ENCODE measurements at places on chromosomes 12 and 14.

DNA sequence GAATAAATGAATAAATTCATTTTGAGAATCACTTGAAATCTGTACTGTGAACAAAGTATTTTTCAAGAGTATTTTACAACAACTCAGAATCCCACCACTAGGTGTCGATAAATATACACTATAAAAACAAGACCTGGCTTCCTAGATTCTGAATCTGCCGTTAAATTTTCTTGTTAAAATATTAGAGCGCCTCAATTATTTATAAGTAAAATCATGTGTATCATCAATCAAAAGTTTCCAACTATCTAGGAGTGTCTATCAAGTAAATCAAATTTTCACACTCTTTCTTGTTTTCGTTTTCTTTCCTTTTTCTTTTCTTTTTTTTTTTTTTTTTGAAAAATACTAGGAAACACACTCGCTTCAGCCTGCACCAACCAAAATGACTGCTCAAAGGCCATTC is 179.2 kb upstream of the DCN start:
- DNase-seq = peak; percentile 26

DNA sequence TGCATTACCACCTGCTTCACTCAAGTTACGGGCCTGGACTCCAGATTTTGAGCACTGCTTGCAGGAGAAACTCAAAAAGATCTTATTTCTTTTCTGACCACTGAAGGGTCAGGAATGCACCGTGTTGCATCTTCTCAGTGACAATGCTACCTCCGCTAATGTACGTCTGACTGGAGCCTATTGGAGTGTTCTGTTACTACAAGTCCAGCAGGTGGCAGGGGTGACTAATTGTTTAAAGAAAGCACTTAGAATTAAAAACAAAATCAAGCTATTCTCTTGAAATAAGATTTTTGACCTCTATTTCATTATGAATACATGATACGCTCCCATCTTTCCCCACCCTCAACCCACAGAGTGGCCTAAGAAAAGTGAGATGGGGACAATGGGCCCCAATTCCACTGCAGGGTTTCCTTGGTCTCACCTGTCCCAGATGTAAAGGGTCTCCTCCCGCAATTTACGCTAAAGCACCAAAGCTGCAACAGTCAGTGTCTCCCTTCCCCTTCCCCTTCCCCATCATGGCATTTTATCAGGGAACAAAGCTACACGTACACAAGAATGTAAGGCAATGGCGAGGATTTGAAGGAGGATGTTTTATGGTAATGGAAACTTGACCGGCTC is 2.2 kb downstream of the TBPL2 start:
- DNase-seq = peak; percentile 38

GRCh38 chr12:131105736-131106348 is 152.1 kb downstream of the ADGRD1 start:
- DNase-seq = peak; percentile 68

- no peak for DNase-seq
Measured at GRCh38 chr12:50506753-50507473, 2.1 kb downstream of the DIP2B start.

GRCh38 chr12:805022-805632 is 52.7 kb downstream of the WNK1 start:
- no peak for DNase-seq

- peak; percentile 39 for DNase-seq
Measured at GRCh38 chr14:59465316-59466135, at the start of gene GPR135. Gene GPR135, minus strand, starts transcription at chr14:59465380. Its CDS starts 154 bp downstream, at chr14:59465226.

DNA sequence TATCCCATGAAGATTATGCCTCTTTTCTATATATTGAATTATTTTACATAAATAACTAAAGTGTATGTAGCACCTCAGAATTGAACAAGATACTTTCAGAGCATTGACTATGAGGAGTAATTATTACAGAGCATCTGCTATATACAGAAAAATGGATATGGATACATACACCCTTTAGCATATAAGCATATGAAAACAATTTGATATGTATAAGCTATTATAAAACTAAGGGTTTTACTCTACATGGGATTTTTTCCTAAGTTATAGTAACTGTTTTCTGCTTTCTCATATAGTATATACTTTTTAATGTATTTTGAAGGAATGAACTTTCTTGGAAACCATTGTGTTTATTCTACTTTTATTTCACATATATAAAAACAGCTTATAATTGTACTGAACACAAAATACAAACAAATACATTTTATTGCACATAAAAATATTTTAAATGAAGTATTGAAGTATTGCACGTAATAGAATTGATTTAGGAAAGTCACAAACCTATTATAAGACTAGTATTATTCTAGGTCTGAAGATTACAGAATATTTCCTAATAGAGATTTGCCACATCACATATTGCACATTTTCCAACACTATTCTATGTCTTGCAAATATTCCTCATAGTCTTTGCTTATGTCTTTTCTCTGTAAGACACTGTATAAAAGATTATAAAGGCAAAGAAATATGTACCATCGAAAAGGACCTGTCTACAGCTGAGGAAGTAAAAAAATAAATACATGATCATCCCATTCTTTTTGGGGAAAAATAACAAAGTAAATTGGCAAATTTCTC is 8.4 kb downstream of the CD69 start:
- no peak for DNase-seq

DNA sequence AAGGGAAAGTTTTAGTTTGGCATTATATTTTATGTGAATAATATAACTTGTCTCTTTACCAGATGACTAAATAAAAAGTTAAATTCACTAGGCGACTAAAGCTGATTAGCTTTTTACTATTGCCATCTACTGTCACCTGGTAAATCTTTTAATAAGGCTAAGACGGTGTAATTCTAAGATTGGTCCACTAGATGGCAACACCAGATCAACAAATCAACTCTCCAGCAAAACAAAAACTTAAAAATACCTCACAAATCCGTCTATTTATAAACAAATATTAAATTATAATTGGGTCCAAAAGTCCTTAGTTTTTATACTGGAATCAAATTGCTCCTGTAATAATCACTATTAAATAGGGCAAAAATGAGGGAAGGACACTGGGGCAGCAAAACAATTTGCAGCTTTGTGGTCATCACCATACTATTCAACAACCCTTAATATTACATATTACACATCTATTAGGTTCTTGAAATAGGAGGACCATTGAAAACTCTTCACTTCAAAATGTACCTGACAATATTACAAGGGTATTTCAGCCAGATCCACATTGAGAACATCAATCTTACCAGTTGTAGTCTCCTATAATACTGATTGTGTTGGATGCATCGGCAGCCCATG is 47.9 kb downstream of the GALC start:
- DNase-seq = peak; percentile 41

GRCh38 chr12:49330631-49331379 is 6.2 kb downstream of the C1QL4 start:
- no peak for DNase-seq

GRCh38 chr12:13233830-13234641 is 37.5 kb downstream of the EMP1 start:
- peak; percentile 59 for DNase-seq

GRCh38 chr12:100827901-100828520 is 33.4 kb downstream of the ANO4 start:
- peak; percentile 16 for DNase-seq

- no peak for DNase-seq
Measured at GRCh38 chr12:4477129-4477528, 31.5 kb upstream of the FGF6 start.

DNA sequence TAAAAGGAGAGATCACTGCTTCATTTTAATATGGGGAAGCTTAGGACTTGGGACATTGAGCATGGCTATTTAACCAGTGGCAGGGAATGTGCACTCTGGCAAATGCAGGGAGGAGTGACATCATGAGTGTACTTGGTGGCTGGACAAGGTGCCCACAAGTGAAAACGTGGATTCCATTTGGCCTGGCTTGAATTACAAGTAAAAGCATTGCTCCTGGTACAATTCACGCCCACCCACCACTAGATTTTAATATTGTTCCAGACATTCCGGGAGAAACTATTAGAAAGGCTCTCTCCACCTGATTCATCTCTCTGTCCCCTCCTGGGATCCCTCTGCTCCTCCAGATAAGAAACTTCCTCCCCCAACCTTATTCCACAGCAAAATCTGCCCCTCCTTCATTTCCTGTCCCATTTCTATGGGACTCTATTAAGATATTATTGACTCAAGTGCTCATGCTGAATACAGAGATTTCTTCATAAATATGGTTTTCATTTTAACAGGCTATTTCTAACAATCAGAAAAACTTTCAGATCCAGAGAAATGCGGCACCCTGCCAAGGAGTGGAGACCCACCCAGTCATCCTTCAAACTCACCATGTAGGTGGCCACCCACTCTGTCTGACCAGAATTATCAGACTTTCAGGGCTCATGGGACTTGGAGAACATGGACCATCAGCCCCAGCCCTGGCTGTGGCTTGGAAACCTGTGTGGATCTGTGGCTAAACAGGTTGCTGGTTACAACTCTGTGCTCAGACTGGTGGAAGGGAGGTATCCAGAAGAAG is 43.2 kb downstream of the SSPN start:
- DNase-seq = no peak

GRCh38 chr12:106527356-106527755 is 55.4 kb upstream of the RFX4 start:
- DNase-seq = no peak

DNA sequence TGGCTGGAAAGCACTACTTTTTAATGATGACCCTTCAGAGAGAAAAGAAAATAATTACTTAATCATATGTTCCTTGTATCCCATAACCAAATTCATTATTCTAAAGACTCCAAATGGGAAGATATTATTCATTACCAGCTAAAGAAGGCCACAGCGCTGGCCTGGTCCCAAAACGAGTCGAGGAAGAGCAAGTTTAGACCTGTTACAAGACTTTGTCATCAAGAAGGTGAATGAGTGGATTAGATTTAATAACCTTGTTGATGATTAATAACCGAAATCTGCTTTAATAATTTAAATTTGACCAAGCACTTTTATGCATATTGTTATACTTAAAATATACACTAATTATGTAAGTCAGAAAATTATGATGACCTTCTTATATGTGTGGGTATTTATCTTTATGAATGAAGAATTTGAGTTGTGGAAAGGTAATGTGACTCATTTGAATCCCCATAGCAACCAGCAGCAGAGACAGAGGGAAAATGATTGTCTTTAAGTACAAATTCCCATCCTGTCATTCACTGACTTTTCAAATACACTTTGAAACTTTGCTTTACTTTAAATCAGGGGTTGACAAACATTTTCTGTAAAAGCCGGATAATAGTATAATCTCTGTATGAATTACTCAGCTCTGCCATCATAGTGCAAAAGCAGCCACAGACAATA is 200.3 kb upstream of the NPAS3 start:
- DNase-seq = no peak

GRCh38 chr12:123094349-123095077 is 56.4 kb downstream of the PITPNM2 start:
- no peak for DNase-seq

GRCh38 chr14:105168979-105169507 is 467 bp upstream of the JAG2 start:
- DNase-seq = peak; percentile 44

DNA sequence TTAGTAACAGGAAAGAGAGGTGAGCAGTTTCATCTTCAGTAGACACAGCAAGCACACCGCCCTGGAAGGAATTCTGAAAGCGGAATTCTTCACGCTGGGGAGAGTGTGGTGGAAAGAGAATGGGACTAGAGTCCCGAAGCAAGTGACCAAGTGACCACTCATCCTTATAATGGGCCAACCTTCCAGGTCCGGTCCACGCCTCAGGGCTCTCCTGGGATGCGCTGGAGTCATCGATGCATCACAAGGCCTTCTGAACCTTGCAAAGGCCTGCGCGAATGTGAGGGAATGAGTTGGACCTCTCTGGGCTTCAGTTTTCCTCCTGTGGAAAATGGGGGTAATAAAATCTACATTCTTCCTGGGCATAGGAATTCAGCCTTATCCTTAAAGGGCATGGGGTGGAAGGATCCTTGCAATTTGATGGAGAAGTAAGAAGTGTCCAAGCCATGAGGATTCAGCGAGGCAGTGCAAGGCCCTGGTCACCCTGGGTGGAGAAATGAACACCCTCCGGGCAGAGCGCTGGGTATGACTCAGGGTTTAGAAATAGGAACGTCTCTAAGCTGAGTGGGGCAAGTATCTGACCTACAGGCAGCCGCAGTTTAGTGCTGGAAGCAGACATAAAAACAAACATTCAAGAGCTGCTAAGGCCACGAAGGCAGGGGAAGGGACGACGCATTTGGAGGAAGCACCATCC is 97.7 kb downstream of the SETD3 start:
- no peak for DNase-seq

- DNase-seq = no peak
Measured at GRCh38 chr12:10557766-10558165, 52.1 kb downstream of the EIF2S3B start.

- no peak for DNase-seq
Measured at GRCh38 chr14:24789378-24789884, 155.4 kb upstream of the GZMB start.

DNA sequence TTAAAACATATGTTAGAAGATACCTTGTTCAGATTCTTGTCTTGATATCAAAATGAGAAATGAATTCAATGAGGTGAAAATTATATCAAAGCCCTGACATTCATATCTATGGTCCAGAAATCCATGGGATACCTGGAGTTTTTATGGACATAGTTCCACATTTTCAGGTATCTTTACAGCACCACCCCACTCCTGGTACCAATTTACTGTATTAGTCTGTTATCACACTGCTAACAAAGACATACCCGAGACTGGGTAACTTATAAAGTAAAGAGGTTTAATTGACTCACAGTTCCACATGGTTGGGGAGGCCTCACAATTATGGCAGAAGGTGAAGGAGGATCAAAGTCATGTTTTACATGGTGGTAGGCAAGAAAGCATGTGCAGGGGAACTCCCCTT is 361.5 kb downstream of the PRKD1 start:
- no peak for DNase-seq

- DNase-seq = no peak
Measured at GRCh38 chr14:104086661-104087461, 1.4 kb downstream of the ASPG start.

DNA sequence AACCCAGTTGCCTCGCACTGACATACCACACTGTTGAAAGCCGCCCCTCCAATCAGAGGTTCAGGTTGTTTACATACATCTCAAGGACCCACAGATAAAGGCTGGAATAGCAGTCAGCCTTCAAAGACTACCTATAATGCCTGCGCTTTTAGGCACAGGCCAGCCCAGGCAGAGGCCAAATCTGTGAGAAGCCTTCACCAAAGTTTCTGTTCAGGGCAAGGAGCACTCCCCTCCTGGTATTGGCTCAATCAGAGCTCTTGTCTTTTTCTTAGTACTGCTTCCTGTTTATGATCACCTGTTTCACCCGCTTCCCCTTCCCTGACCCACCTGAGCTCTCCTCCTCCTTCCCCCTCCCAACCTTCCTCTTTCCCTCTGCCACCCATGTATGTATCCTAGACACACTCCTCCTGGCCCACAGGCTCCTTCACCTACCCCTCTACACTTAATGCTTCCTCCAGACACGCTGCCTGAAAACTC is 34.8 kb downstream of the DUSP16 start:
- no peak for DNase-seq

- DNase-seq = no peak
Measured at GRCh38 chr12:78186670-78187069, 356.0 kb downstream of the NAV3 start.

- no peak for DNase-seq
Measured at GRCh38 chr12:10939163-10939562, at the start of gene TAS2R14. Gene TAS2R14, minus strand, starts transcription at chr12:10939263. Its CDS starts 56 bp downstream, at chr12:10939207.

- DNase-seq = no peak
Measured at GRCh38 chr14:102878970-102879460, 43.4 kb upstream of the AMN start.

- no peak for DNase-seq
Measured at GRCh38 chr14:32019276-32019675, 57.8 kb upstream of the ARHGAP5 start.

- DNase-seq = no peak
Measured at GRCh38 chr12:66331814-66332213, 29.5 kb downstream of the HELB start.

- peak; percentile 38 for DNase-seq
Measured at GRCh38 chr14:95156161-95157047, 925 bp downstream of the DICER1 start.

- no peak for DNase-seq
Measured at GRCh38 chr12:17928708-17929366, 161.2 kb downstream of the RERGL start.
